ENCODE measurements at places on chromosomes 7 and 10. TPM values are rescaled to one million over a fixed set of nuclear protein-coding genes. Genes with fewer than 3 reads are reported as not detected.

The FUOM gene
- total RNA-seq: 25.6 TPM

The TAS2R16 gene
- not detected for total RNA-seq

The SPDYE6 gene
- total RNA-seq: 0.07 TPM

The YKT6 gene
- total RNA-seq: 96.4 TPM

The NKX2-3 gene
- not detected for total RNA-seq

The VSIR gene
- 59.2 TPM for total RNA-seq

The RTKN2 gene
- total RNA-seq: 0.27 TPM

The GARIN1A gene
- 0.07 TPM for total RNA-seq

The ELMO1 gene
- total RNA-seq: 13.6 TPM

The MEOX2 gene
- 34.8 TPM for total RNA-seq

The CRPPA gene
- total RNA-seq: 1.4 TPM

The HMX2 gene
- total RNA-seq: not detected

The UFSP1 gene
- 4.8 TPM for total RNA-seq

The HOXA3 gene
- total RNA-seq: 11.0 TPM

The NUTM2D gene
- total RNA-seq: 1.9 TPM

The SH2D4B gene
- total RNA-seq: not detected

The CC2D2B gene
- total RNA-seq: not detected

The STEAP1 gene
- 27.2 TPM for total RNA-seq

The NMT2 gene
- total RNA-seq: 220 TPM

The NEUROD6 gene
- total RNA-seq: not detected

The MOGAT3 gene
- total RNA-seq: not detected

The MAGI2 gene
- 0.84 TPM for total RNA-seq

The KCNIP2 gene
- not detected for total RNA-seq

The OR9A2 gene
- total RNA-seq: not detected

The STAG3 gene
- total RNA-seq: 0.13 TPM

The GPR146 gene
- 7.8 TPM for total RNA-seq

The AGR3 gene
- not detected for total RNA-seq

All from mammary microvascular endothelial cell (primary cell).